Activated T-cell treated with anti-CD3 and anti-CD28 coated beads, Interleukin-2, amount 50 U/mL, for 48 hours (primary cell): ENCODE measurements at places on chromosomes 5 and 9.

GRCh38 chr5:179818746-179819295 is 1.9 kb upstream of the SQSTM1 start:
- DNase-seq, result peak; percentile 85

DNA sequence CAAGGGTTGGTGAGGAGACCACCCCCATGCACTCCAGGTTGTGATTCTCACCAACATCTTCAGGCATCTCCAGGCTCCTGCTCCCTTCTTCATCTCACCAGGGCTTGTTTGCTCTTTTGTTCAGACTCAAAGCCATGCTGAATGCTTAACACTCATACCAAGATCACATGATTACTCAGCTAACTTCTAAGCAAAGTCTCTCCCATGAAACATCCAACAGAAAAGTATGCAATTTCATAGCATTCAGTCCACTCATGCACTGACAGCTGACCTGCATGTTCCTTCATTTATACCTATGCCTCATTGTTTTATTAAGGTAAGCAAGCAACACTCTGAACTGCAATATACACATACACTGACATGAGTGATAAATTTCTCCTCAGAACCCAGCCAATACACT is 69.0 kb downstream of the SHC3 start:
- DNase-seq, result no peak

DNA sequence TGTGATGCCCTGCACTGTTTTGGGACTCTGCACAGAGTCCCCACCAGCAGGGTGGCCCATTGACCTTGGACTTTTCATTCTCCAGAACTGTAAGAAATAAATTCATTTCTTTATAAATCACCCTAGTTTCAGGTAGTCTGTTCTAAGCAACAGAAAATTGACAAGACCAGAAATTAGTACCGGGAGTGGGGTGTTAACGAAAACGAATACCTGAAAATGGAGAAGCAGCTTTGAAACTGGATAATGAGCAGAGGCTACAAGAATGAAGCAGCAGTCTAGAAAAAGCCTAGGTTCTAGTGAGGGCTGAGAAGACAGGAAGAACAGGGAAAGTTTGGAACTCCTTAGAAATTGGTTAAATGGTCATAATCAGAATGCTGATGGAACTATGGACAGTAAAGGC is 2.1 kb upstream of the MCC start:
- no peak for DNase-seq

GRCh38 chr5:129938077-129938476 is 33.8 kb downstream of the CHSY3 start:
- DNase-seq, result no peak

DNA sequence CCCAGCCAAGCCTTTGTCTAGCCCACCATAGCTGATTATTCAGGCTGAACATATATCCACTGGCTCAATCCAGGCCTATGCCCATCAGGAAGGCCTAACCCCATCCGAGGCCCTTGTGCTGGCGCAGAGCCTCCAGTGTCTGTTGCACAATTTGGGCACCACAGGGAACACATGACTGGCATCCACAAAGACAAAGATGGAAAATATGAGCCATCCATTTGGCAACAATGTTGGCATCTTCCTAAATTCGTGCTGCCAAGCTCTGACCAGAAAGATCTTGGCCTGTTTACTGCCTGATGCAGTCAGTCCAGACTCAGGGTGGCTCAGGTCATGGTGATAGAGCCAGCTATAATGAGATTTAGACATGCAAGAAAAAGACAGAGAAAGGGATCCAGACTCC is 233.8 kb downstream of the PIK3R1 start:
- no peak for DNase-seq

DNA sequence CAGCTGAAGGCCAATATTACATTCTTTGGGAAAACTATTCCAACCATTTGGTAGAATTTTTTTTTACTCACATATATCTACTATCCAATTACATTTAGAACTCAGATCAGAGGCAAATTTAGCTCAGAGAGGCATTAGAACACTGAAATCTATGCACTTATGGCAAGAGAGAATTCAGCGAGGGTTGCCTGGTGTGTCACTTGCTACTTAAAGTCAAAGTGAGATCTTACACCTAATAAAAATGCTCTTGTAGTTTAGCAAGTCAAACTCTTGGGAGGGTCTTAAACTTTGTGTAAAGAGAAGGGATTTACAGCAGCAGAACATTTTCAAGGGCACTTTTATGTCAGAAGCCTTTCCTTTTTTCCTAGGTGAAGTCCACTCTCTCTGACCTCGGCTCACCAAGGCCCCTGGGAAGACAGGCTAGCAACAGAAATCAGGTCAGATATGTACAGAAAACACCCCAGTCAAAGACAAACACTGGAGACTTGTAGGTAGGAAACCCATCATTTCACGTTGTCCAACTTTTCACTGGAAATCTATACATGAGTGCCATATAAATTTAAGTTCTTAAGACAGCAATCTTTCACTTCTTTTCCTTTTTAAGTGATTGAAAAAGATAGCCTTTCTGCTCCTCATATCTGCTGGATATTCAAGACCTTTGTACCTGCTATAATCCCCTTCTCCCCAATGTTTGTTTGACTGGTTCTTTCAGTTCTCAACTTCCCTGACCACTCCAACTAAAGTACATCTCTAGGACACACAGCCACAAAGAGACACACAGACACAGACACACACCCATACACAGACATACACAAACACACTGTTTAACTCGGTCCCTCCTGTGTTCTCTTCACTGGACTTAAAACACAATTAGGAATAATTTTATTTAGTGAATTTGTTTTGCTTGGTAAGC is 635.8 kb downstream of the PDE4D start:
- DNase-seq, result no peak
